ENCODE measurements at places on chromosomes 16 and 17.

DNA sequence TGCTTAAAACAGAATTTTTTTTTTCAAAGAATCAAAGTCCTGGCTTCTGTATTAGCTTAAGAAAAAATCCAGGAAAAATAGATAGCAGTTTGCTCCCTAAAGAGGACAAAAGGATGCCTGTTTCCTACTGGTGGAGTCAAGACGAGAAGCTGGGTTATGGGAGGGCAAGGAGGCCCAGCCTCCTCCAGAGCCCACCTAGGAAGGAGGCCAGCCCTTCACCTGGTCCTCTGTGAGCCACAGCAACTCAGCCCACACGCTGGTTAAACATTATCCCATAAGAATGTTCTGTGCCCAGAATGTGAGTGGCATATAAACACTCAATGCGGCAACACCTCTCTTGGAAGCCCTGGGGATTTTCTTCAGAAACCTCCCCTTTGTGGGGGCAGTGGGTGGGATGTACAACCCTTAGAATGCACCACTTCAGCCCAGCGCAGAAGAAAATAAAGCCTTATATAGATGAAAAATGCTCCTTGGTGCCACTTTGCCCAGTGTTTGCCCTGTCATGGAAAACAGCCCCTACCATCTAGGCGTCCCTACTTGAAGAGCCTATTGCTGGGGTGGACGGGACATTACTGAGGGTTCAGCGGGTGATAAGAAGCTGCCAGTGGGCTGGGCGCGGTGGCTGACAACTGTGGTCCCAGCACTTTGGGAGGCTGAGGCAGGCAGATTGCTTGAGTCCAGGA lies 48.0 kb downstream of the TEKT5 start:
- no peak for DNase-seq

- DNase-seq, result no peak
Observed at GRCh38 chr17:2053380-2054261, 1.3 kb upstream of the HIC1 start.

- DNase-seq, result no peak
Observed at GRCh38 chr16:27595993-27596392, 46.0 kb downstream of the KATNIP start.

- no peak for DNase-seq
Observed at GRCh38 chr16:30063893-30064728, 1.4 kb upstream of the ALDOA start.

- no peak for DNase-seq
Observed at GRCh38 chr17:63931981-63932561, at the start of gene CD79B. TSS of gene CD79B (minus strand) at chr17:63932331. CDS start at chr17:63932261, 70 bp downstream.

DNA sequence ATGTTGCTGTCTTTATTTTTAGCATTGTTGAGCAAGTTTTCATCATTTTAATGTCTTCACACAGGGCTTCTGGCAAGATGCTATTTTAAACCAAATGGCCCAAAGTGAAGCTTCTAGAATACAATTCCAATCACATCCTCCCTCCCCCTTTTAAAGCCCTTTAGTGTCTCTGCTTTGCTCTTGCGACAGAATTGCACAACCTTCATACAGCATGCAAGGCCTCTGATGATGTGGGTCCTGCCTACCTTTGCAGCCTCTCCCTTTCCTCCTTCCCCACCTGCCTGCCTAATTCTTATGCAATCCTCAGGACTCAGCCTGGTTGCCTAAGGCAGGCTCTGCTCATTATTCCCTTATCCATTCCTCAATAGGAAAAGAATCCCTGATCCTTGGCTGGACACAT lies 381.7 kb downstream of the SLC39A11 start:
- DNase-seq, result no peak

GRCh38 chr17:18043491-18043890 lies 4.3 kb downstream of the GID4 start:
- no peak for DNase-seq

DNA sequence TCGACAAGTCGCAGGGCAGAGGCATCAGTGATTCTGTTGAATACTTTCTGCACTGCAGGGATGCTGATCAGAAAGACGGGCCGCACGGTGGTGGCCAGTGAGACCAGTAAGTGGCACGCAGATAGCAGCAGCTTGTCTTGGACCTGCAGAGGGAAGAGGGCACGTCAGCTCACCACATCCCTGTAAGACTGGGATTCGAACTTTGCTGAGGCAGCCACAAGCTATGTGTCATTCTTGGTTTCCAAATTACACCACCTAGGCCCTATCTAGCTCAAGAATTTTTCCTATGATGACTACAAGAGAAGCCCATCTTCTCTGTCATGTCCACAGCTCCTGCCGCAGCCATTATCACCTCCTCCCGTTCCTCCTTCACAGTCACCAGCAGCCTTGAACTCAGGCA lies 49.4 kb upstream of the GSG1L start:
- no peak for DNase-seq

DNA sequence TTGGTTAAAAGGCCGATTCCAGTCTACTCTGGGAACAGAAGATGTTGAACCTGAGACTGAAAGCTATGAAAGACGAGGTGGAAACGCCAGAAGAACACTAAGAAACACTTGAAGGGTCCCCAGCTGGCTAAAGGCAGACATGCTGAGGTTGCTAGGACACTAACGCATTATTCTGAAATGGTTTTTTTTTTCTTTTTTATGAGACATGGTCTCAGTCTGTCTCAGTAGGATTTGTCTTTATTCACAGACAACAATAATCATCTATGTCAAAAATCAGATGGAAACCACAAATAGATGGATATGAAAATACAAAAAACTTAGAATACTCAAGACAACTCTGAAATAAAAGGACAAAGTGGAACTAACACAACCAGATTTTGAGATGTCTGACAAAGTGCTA lies 35.0 kb upstream of the RASD1 start:
- no peak for DNase-seq

GRCh38 chr16:66596986-66597848 lies 7.3 kb upstream of the CMTM3 start:
- DNase-seq, result no peak

DNA sequence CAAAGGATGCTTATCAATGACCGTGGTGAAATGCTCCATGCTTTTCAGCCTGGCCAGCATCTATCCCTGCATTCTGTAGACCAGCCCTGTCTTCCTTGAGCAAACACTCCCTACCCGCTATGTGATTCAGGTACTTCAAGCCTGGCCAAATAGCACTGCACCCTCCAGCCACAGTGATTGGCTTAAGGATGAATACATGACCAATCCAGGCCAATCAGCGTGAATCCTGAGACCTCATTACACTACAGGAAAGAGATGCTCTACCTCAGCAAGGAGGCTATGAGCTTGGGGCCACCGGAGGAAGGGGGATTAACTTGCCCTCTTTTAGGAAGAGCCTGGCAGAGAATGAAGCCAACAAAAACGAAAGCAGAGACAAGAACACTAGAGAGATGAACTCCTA lies 162.5 kb downstream of the ZNF423 start:
- DNase-seq, result no peak

- DNase-seq, result no peak
Observed at GRCh38 chr16:5455110-5455509, 357.5 kb upstream of the EEF2KMT start.

DNA sequence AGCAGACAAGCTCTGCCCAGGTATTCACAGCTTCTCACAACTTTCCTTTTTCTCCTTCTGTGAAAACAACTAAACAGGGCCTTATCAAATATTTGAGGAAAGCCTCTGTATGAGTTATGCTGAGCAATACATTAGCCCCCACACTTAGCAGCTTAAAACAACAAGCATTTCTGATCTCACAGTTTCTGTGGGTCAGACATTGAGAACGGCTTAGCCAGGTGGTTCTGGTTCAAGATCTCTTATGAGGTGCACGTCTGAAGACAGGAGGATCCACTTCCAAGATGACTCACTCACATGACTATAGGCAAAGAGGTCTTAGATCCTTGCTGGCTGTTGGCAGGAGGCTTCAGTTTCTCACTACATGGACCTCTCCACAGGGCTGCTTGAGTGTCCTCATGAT lies 181.4 kb upstream of the WSCD1 start:
- no peak for DNase-seq

DNA sequence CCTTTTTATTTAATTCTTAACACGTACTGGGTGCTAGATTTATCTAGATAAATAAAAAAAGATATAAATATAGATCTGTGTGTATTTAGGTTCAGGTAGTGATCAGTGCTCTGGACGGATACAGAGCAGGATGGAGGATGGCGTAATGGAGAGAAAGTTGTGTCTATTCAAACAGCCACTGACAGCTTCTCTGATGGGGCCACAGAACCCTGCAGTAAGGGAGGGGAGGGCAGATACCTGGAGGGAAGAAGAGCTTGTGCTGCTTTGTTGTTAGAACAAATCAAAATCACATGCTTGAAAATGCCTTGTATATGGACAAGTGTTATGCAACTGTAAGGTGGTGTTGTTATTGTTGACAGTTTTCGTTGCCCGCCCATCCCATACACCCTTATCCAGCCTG lies 170.2 kb downstream of the UTP18 start:
- no peak for DNase-seq

DNA sequence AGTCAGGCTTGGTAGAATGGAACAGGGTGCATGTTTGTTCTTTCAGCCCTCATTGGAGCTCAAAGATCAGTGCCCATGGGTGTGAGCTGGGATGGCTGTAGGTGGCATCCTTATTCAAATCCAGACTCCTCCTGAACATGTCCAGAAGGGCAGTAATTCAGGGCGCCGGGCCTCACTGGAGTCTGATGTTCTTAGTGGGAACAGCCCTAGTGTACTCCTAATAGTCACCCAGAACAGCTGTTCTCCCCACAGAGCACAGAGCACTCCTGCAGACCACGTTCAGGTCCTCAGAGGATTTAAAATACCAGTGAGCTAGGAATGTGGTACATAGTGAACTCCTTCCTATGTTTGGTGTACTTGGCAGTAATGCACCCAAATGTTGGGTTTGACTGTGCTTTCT lies 96.2 kb downstream of the BANP start:
- no peak for DNase-seq

DNA sequence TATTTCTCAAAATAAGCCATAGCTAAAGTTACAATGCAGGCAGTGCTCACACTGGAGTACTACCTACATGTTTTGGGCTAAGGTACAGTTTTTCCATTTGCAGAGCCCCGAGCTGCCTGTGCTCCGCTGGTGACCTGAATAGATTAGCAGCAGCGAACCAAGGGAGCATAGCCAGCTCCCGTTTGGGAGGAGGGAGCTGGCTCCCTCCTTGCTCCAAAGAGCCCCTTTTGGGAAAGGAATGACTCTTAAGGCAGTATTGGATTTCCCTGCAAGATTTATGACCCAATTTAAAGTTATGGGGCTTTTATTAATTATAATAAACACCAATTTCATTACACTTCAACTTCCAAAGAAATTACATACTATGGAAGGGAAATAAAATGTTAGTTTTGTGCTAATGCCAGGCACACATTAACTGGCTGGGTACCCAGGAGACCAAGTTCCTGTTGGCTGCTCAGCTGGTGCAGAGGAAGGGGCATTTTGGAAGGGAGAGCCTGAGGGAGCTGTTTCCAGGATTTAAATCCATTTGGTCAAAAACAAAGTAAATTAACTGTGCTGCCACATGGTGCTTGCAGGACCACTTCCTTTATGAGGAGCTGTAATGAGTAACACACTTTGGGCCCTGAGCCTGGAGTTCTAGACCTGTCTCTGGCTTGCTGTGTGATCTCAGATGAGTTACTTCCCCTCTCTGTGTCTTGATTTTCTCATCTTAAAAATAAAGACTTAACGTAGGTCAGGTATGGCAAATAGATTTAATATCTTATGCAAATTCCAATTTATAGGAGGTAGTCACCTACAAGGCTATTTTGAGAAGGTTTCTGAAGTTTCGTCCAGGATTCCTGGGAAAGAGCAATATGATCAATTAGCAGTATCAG lies 362.1 kb upstream of the CCL2 start:
- DNase-seq, result no peak

- DNase-seq, result no peak
Observed at GRCh38 chr16:62190426-62190825, 154.2 kb upstream of the CDH8 start.

GRCh38 chr17:80621997-80622357 lies 77.3 kb downstream of the RPTOR start:
- DNase-seq, result no peak

DNA sequence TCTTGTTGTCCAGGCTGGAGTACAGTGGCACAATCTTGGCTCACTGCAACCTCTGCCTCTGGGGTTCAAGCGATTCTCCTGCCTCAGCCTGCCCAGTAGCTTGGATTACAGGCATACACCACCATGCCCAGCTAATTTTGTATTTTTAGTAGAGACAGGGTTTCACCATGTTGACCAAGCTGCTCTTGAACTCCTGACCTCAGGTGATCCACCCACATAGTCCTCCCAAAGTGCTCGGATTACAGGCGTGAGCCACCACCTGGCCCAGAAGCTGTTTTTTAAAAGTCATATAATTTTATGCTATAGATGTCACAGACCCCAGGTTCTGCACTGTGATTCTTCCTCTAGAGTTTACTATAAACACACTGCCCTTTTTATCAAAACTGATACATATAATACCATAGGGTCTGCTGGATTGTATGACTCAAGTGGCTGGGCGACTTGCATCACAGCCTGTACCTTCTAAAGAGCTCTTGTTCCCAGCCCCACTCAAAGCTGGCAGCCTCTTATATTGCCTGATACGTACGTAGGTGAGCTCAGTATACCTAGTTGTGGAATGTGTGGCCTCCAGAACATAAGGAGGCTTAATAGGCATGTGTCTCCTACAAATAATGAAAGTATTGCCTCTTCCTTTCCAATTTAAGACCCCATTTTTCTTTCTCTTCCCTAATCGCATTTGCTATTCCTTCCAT lies 295.8 kb downstream of the ZFHX3 start:
- no peak for DNase-seq

GRCh38 chr17:77214743-77215142 lies 74.0 kb downstream of the SEC14L1 start:
- DNase-seq, result no peak

DNA sequence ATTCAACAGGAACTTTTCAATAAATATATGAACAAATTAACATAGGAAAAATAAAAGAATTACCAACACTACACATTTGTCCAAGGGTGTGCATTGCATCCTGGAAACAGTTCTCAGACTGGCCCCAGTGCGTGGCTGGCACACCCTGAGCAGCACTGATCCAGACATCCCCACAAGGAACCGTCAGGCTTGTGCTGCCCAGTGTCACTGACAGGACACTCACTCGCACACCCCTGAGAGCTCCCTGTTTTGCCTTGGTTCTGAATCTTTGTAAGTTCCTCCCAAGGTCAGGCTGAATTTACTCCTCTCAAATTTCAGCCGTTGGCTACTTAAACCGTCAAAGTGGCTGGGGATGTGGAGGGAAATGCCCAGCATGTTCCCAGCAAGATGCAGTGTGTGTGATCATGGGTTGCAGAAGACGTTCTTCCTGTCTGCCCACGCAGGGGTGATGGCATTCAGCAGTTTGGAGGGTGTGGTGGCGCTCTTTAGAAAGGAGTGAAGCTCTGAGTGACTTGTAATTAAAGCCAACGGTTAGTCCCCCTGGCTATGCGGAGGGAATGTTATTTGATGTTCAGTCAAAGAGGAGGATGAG lies 1.7 kb downstream of the MT2A start:
- DNase-seq, result no peak

Data from cortex of kidney (tissue), 1 donor.